ENCODE measurements at places on chromosomes 6 and 20. TPM values are rescaled to one million over a fixed set of nuclear protein-coding genes. Genes with fewer than 3 reads are reported as not detected.

- H3K36me3 ChIP-seq = no peaks in the 10 kb centered on the region
- peak overlapping the region; percentile 92 for H3K27ac ChIP-seq
- H3K4me1 ChIP-seq = peaks cover 19% of the 10 kb centered on the region
- no peaks in the 10 kb centered on the region for H3K27me3 ChIP-seq
- DNase-seq = peak; percentile 39
- H3K4me3 ChIP-seq = peak overlapping the region; percentile 99
These were observed 897 bp downstream of the RANBP9 start for GRCh38 chr6:13710552-13711323.

DNA sequence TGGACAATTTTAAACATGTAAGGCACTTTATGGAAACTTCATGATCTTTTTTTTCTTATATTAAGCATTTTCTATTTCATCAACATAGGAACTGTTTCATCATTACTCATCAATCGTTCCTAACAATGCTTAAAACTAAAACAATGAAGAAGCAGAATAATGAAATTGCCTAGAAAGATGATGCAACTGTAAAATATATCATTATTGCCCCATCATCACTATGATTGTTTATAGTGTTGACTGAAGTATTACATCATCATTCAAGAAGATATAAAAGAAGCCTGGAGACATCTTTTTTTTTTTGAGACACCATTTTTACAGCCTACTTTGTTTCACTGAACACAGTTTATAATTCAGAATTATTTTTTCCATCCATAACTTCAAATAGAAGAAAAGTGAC lies 147.2 kb downstream of the TRDN start:
- H3K36me3 ChIP-seq = no peaks in the 10 kb centered on the region
- H3K27ac ChIP-seq = no peak overlapping the region
- no peak overlapping the region for H3K4me3 ChIP-seq
- no peaks in the 10 kb centered on the region for H3K27me3 ChIP-seq
- no peak for DNase-seq
- H3K4me1 ChIP-seq = no peaks in the 10 kb centered on the region

GRCh38 chr6:49744259-49744658 lies at the start of gene CRISP3:
Gene CRISP3 (minus strand): TSS chr6:49744388. CDS start chr6:49744367, 21 bp downstream.
- no peak within 1 kb of the TSS for H3K27ac ChIP-seq
- no peaks in the 10 kb centered on the region for H3K36me3 ChIP-seq
- no peaks in the 10 kb centered on the region for H3K4me1 ChIP-seq
- no peak for DNase-seq
- H3K27me3 ChIP-seq = no peaks in the 10 kb centered on the region

GRCh38 chr6:140175486-140175885 lies 801.0 kb upstream of the CITED2 start:
- H3K36me3 ChIP-seq = peaks cover 4% of the 10 kb centered on the region
- H3K27ac ChIP-seq = no peak overlapping the region
- no peaks in the 10 kb centered on the region for H3K27me3 ChIP-seq
- H3K4me3 ChIP-seq = no peak overlapping the region
- no peaks in the 10 kb centered on the region for H3K4me1 ChIP-seq

TMEM63B gene
- 15.9 TPM for total RNA-seq
